ENCODE measurements at places on chromosomes 5 and 9. TPM values are rescaled to one million over a fixed set of nuclear protein-coding genes. Genes with fewer than 3 reads are reported as not detected.

The SPATA31A5 gene
- not detected for total RNA-seq

DNA sequence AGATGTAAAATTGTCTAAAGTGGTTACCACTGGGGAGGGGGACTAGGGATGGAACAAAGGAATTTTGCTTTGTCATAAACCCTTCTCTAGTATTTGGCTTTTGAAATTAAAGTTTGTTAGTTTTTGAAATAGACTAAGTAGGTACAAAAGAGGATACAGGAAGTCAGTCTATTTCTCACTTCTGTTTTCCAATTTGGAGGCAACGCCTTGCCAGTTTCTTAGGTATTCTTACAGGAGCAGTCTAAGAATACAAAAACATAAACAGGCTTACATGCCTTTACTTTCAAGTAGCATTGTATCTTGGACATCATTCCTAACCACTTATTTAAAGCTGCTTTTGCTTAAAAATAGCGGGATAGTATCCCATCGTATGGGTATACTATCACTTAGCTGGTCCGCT lies 34.4 kb downstream of the ALG2 start:
- no peak for DNase-seq

GRCh38 chr9:68914751-68915150 lies 99.2 kb downstream of the PRKACG start:
- DNase-seq, result no peak

DNA sequence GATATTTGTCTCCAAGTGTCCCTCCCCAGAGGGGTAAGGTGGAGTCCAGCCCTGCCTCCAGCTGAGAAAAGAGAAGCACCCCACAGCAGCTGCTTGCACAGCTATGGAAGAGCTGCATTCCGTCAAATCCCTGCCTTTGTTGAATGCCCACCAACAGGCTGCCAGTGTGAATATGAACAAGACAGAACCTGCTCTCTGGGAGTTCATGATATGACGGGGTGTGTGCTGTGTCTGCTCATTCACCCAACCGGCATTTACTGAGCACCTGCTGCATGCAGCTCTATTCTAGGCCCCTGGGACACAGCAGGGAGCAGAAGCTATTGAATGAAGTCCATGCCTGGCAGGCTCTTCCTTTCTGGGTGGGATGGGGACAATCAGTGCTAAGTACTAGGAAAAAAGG lies 238.8 kb downstream of the GADD45G start:
- no peak for DNase-seq

DNA sequence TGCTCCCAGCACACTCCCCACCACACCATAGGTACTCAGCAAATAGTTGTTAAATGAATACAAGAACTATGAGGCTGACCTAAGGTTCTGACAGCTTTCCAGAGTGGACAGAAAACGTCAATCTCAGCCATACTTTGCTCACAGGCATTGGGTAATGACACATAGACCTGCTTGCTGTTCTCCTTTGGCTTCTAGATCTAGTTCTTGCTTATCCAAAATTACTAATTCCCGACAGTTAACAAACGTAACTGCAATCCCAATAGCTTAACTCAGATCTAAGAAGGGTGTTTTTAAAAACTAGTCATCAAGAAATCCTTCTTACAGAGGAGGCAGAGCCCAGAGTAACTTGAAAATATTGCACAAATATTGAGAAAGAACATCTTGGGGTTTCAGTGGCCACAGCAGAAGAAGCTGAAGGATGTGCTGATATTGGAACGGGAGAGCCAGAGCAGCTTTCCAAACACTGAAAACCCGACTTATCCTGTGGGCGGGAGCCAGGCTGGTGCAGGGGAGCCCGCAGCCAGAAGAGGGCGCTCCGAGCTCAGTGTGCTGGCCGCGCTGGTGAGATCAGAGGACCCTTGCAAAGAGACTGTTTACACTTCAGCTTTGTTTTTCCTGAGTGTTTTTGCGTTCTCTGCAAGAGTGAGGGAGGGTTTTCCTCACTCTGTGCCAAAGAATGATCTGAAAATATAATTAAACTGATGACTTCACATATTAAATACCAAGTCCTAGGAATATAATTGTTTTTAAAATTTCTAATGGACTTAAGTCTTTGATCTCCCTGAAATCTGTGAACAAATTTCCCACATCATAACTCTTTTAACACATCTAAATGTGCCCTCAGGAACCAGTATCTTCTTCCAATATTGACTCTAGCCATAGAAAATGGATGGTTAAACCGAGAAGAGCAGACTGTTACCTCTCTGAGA lies 30.3 kb downstream of the FGF1 start:
- DNase-seq, result peak; percentile 94

The PPP2R2B gene
- 27.3 TPM for total RNA-seq

DNA sequence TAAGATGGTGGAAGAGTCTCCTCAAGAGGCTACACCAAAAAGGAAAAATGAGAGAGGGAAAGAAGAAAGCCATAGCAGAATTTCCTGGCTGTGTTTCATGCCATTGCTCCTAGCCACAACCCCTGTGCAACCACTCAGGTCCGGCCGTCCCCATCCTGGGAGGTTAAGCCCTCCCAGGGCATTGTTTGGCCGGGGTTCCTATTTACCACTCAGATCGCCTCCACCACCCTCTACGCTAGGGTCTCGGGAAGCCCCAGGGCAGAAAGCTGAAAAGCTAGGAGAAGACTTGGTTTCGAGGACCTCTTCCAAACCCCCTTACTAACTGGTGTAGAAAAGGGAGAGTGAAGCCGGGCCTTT lies 715 bp downstream of the RC3H2 start:
- DNase-seq, result peak; percentile 53

- DNase-seq, result no peak
Observed at GRCh38 chr9:34272101-34272541, 56.9 kb downstream of the KIF24 start.

- no peak for DNase-seq
Observed at GRCh38 chr9:95343725-95344287, 26.3 kb upstream of the FANCC start.

DNA sequence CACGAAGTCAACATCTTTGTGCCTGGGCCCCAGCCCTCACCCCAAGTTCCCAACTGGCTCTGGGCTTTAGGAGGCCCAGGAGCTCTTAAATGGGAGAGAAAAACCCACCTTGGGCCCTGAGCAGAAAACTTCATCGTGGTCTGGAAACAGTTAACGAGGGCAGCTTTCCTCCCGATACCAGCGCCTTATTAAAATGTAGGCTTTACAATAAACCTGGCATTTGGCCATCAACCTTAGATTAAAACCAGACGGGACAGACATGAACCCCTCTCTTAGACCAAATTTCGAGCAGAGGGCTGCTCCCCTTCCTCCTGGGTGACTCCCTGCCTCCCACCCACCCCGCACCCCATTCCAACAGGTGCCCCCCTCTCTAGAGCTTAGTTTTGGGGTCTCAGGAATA lies 39.4 kb downstream of the PRRX2 start:
- DNase-seq, result no peak

The CRB2 gene
- total RNA-seq, result 0.15 TPM

DNA sequence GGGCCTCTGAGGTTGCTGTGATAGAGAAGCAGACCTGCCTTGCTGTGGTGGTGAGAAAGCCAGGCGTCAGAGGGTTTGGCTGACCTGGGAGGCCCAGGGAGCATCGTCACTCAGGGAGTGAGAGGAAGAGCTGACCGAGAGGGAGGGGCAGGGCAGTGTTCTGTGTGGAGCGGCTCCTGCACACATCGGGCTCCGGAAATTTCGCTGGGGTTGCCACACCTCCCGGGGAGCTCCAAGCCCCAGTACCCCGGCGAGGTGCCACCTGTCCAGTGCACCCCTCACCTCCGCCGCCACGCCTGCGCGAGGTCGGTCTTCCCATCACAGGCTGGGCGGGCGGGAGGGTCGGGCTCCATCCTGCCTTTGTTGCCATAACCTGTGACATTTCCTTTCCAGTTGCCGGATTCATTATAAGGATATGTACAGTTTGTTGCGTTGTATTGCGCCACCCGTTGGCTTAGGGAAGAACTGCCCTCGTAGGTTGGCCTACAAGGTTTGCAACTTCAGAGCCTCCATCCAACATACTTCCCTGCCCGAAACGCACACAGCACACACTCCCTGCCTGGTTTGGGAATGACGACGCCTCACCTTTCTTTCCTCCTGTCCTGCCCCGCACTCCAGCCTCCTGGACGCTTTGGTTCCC lies 223.2 kb downstream of the CACNA1B start:
- peak; percentile 63 for DNase-seq

DNA sequence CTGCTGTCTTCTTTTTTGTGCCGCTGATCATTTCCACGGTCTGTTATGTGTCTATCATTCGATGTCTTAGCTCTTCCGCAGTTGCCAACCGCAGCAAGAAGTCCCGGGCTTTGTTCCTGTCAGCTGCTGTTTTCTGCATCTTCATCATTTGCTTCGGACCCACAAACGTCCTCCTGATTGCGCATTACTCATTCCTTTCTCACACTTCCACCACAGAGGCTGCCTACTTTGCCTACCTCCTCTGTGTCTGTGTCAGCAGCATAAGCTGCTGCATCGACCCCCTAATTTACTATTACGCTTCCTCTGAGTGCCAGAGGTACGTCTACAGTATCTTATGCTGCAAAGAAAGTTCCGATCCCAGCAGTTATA lies 17.1 kb downstream of the F2R start:
- no peak for DNase-seq
